NCI-H2171 treated with DMSO at 0.1 percent for 48 hours (cell line): ENCODE measurements at places on chromosomes 2 and 18.
A peak's percentile ranks its signal among the peaks of the same experiment; 100 is the strongest.

DNA sequence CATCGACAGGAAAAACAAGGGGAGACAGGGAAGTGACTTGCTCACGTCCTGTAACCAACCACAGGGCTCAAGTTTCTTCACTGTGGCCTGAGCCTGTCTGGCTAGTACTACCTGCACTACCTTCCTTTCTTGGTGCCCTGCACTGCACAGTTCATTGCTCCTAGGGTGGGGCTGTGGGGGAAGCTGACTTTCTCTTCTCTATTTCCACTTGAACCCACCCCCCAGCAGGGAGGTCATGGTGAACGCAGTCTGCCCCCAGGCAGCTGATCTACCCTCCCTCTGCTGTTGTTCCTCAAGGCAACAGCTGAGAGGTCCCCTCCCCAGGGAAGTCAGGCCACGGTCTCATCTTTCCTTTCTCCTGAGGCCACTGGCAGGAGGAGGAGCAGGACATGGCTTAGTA, 532.1 kb downstream of the SOX11 start:
- DNase-seq: no peak

DNA sequence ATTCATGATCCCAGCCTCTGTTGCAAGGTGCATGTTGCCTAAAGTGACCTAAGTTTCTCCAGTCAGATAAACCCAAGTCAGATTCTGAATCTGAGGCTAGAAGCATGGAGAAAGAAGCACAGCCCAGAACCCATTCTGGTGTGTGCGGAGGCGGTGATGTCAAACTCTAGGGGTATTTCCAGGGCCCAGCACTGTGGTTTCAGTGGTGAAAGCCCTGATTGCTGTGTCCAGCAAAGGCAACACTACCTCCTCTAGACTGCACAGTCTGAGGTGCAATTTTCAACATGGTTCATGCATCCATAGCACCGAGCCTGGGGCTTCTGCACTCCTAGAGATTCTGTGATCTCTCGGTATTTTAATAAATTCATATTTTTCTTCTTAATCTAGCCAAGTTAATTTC, 264.8 kb upstream of the KLHL29 start:
- DNase-seq: no peak

- no peak for DNase-seq
Measured at GRCh38 chr2:226660124-226660523, 139.5 kb downstream of the IRS1 start.

- no peak for DNase-seq
Measured at GRCh38 chr2:180356676-180357075, 349.6 kb upstream of the CWC22 start.

DNA sequence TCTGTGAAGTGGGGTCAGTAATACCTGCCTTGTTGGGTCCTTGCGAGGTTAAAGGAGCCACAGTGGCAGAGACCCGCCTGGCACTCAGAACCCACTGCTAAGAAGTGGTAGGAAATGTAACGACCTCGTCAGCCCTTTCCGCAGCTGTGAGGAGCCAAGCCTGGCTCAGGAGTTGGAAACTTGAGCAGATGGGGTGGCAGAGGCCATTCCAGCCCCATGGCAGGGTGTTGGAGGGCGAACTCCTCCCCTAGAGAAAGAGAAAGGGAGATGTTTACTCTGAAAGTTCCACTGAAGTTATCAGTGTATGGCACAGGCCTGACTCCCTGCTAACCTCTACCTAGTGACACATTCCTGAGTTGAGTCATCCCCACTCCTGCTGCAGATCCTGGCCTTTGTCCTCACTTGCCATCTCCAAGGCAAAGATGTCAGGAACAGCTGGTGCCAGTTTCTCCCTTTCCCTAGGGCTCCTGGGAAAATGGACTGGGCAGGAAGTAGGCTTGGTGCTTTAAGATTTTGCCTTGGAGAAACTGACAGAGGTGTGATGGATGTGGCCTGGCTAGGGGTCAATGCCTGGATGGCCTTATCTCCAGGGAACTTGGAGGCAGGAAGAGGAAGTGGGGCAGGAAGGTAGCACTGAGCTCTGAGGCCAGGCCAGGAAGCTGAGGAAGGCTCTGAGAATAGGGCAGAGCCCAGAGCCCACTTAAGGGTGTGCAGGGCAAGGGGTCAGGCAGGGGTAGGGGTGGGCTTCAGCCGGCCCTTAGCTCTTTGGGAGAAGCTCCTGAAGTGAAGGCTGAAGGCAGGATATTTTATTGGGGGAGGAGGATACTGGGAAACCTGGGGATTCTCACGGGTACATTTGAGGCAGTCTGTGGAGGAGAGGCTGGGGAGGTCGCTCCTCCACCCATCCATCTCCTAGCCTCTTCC, 888 bp downstream of the VAMP5 start:
- DNase-seq: peak; percentile 22

GRCh38 chr2:85221067-85221691, 88.0 kb downstream of the TCF7L1 start:
- DNase-seq: no peak

DNA sequence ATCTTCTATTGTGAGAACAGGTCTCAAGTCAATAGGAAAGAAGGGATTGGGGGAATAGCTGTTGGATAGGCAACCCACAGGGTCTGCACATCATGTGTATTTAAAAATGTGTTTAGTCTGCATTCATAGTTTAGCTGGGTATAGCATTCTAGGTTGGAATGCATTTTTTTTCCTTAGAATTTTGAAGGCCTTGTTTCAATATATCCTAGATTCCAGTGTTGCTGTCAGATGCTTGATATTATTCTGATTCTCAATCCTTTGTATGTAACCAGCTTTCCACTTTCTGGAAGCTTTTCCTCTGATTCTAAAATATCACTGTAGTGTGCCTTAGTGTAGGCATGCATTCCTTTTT, 9.0 kb upstream of the ATP8B1 start:
- DNase-seq: no peak

DNA sequence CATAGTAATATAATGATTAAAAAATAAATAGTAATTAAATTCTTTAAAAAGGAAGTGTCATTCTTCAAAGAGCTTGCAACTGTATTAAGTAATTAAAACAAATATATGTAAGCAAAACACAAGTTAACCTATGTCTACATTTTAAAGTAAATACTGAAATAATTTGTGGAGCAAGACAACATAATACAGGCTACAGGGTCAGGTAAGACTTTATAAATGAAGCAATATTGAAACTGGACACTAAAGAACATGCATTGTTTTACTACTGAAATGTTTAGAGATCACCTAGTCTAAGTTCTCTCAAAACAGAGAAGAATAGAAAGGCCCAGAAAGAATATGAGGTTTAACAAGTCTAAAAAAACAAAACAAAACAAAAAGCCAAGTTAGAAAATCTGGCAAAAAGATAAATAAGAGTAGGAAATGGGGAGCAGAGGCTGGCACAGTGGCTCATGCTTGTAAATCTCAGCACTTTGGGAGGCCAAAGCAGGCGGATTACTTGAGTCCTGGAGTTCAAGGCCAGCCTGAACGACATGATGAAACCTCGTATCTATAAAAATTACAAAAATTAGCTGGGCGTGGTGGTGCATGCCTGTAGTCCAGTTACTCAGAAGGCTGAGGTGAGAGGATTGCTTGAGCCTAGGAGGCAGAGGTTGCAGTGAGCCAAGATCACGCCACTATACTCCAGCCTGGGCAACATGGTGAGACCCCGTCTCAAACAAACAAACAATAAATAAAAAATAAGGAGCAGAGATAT, 34.4 kb downstream of the VPS54 start:
- DNase-seq: no peak

DNA sequence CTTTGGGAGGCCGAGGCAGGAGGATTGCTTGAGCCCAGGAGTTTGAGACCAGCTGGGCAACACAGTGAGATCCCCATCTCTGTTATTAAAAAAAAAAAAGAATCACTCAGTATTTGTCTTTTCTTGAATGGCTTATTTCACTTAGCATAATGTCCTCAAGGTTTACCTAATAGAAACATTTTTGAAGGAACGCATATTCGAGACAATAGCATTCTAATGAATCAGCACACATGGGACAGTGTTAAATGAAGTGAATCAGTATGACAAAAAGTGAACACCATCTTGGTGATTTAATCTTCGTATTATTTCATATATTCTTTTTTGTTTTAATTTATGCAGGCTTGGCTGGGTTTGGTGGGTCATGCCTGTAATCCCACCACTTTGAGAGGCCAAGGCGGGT, 44.7 kb downstream of the WIPF1 start:
- no peak for DNase-seq

DNA sequence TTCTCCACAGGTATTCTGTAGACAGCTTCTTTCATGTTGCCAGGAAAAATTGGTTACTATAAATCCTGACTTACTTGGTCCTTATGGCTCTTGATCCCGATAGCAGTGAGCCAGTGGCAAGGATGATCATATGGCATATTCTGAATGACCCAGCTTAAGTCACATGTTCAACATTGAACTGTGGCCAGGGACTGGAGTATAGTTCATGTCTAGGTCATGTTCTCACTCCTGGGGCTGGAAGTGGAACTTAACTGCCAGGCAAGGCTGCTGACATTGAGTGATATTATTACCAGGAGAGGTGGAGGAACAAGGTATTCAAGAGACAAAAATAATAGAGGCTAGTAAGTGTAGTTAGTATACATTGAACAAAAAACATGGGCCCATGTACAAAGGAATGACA, 26.2 kb downstream of the R3HDM1 start:
- DNase-seq: no peak

- DNase-seq: no peak
Measured at GRCh38 chr2:56587456-56587855, 403.7 kb downstream of the CCDC85A start.

GRCh38 chr18:53701697-53702096, 522.8 kb downstream of the MBD2 start:
- DNase-seq: no peak

- DNase-seq: no peak
Measured at GRCh38 chr2:109260886-109261700, 132.1 kb downstream of the SH3RF3 start.

GRCh38 chr2:70894765-70895164, 40.9 kb upstream of the ATP6V1B1 start:
- DNase-seq: no peak

- DNase-seq: no peak
Measured at GRCh38 chr18:74249181-74249968, 42.4 kb downstream of the CYB5A start.

- DNase-seq: no peak
Measured at GRCh38 chr18:73270920-73271634, 403.3 kb upstream of the NETO1 start.

DNA sequence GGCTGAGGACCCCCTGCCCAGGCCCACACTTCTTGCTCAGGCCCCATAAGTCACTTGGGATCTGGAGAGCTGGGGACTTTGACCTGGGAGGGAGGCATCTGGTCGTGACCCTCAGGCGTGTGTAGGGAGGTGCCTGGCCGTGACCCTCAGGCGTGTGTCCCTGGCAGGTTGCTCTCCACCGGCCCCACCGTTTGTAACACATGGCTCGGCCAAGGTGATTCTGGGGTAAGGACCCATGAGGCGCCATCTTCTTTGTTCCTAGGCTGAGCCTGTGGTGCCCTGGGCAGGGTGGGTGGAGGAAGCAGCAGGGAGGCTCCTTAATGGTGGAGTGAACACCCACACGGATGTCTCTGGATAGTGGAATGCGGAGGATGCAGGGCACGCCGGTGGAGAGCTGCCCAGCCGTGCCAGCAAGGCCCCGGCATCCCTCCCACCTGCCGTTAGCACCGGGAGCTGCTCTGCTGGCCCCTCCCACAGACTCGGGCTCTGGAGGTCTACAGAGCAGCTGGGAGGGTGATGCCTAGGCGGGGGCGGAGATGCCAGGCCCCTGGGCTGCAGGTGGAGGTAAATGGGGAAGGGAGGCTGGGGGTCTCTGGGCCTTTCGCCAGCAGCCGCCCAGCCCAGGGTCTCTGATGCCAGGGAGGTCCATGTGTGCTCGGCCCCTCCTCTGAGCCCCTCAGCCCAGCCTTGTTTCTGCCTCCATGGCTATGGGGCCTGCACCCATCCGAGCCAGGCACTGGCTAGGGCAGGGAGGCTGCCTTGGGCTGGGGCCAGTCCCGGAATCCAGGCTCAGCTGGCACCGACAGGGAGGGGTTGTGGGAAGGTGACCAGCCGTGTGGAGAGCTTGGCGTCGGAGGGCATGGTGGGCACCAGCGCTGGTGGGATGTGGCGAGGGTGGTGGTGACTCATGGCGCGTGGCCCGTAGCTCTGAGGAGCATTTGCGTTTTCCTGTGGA, 1.1 kb upstream of the GAL3ST2 start:
- no peak for DNase-seq

- no peak for DNase-seq
Measured at GRCh38 chr2:85577386-85578242, at the start of gene VAMP8. VAMP8 (plus strand) TSS chr2:85577586; CDS start chr2:85577647, 61 bp downstream.

DNA sequence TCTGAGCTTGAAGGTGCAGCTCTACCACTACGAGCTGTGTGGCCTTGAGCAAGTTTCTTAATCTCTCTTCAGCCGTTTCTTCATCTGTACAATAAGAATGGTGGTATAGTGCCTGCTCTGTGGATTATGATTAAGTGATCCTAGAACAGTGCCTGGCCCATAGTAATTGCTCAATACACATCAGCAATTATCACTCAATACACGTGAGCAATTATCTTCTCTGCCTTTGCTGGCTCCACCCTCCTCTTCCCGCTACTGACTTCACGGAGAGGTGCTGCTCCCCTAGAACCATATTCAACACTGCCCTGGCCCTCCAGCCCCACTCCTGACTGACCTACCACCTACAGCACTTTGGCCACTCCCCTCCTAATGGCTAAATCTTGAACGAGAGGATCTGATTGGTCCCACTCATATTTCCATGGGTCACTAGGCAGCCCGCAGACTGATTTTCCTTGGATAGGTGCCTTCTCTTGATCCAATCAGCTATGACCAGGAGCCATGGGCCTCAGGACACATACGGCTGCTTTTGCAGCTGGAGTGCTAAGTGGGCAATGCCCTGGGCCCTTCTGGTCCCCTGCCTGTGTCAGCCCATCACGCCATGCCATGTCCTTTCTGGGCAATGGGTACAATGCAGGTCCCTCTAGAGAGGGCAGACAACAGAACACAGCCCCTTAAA, 77.5 kb downstream of the STPG4 start:
- no peak for DNase-seq

DNA sequence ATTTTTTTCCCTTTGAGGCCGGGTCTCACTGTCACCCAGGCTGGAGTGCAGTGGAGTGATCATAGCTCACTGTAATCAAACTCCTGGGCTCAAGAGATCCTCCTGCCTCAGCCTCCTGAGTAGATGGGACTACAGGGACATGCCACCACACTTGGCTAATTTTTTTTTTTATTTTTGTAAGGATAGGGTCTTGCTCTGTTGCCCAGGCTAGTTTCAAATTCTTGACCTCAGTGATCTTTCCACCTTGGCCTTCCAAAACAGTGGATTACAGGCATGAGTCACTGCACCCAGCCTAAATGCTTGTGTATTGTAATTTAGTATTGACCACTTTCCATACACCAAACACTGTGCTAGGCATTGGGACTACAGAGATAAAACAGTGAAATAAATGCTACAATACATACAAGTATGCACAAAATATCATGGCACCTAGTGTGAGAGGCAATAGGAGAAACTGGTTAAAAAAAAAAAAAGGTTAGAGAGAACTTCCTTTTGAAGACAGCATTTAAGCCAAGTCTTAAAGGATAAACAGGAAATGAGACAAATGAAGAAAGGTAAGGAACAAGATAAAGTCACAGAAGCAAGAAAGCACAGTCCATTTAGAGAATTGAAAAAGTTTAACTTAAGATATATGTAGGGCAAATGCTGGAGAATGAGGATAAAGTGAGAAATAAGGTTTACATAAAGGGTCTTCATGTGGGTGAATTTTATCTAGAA, 113.4 kb downstream of the GORASP2 start:
- no peak for DNase-seq
